ENCODE measurements at places on chromosomes 5 and 9.

GRCh38 chr5:110751902-110752762 lies 13.3 kb downstream of the SLC25A46 start:
- DNase-seq: no peak

DNA sequence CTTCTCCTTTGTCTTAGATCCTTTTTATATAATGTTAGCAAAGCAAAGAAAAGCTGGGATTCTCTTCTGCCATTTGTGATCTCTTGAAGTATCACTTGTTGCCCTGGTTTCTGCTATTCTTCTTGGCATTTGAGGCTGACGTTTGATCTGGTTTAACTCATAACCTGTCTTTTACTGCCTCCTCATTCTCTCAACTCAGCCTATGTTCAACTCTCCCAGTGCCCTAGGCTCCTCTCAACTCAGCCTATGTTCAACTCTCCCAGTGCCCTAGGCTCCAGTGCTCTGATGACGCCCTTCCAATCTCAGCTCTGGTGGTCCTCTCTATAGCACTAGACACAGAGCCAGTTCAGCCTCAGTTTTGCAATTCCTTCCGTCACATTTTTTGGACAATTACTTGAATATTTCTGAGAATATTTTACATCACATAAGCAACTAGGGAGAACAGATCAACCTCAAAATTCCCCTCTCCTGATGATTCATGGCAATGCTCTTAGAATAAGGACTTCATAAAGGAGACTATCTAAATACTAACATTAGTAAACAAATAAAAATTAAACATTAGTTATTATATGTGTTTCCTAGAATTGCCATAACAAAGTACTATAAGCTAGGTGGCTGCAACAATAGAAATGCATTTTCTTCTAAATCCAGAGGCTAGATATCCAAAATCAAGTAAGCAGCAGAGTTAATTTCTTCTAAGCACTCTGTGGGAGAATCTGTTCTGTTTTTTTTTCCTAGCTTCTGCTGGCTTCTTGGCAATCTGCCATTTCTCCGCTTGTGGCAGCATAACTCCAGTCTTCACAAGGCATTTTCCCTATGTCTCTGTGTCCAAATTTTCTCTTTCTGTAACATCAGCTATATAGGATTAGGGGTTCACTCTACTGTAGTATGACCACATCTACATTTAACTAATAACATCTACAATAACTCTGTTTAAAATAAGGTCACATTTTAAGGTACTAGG lies 662.1 kb upstream of the FTMT start:
- no peak for DNase-seq

- no peak for DNase-seq
Observed at GRCh38 chr5:115209279-115209678, 39.6 kb upstream of the TRIM36 start.

GRCh38 chr9:1978941-1979340 lies 36.2 kb upstream of the SMARCA2 start:
- DNase-seq: no peak

- DNase-seq: no peak
Observed at GRCh38 chr9:133468374-133468773, 8.6 kb downstream of the CACFD1 start.

DNA sequence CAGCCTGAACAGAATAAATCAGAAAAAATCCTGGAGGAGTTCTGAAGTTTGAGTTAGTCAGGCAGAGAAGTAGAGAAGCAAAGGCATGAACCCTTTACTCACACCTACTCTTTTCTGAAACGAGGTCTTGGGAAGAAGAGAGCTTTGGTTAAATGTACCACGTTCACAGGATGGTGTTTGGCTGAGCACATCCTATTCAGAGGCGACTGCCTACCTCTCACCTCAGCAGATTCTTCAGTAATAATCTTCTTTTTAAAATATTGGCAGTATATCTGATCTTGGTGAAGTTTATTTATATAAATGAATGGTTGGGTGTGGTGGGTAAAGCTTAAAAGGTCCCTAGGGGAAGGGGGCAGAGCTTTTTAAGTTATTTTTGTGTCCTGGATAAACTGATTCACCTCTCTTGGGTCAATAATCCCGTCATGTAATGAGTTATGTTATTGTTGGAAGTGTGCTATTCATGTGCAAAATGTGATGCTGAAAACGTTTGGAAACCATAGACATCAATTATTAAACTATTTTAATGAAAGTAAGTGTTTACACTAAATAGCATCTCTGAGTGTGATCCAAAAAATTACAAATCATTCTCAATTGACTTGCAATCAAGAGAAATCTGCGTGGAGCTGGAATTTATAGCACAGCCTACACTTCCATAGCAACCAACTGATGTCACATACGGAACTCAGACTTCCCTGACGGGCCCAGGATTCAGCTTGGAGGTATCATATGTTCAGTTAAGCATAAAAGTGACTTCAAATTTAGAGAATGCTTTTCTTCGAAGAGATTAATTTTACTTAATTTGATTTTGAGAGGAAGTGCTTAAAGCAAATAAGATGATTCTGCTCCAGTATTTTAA lies 94.3 kb upstream of the EQTN start:
- DNase-seq: no peak

DNA sequence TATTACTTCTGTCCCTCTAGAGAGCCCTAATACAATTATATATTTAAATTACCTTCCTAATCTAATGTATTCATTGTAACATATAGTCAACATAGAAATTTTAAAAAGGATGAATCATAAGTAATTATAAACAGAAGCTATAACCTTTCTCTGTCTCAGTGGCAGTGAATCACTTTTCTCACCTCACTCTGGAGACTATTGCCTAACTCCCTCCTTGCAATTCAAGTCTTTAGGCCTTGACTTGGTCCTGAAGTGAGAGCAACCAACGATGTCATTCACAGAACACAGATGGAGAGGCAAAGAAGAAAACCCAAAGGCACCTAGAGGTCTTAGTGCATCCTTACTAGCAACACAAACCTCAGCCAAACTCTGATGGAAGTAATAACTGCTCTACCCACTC lies 133.3 kb upstream of the DPYSL3 start:
- DNase-seq: no peak

DNA sequence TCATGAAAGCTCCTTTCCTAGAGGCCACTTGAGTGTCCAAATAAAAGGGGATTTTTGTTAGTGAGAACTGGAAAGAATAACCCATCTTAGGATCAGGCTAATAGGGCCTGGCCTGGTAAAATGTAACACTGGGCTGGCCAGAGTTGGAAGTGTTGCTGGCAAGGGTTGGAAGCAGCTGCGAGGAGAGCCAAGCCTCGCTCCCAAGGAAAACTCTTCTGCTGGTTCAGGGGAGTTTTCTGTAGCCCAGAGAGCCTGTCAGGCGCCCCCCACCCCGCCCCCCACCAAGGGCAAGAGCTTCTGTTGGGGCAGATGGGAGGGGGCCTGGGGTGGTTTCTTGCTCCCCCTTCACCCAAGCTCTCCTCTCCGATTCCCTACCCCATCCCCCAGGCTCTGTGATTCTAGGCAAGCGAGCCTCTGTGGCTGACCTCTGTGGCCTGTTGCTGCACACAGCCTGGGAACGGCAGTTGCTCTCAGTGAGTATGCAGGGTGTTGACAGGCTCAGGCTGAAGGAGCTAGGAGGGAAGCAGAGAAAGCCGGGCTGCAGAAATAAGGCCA lies 547.8 kb downstream of the CCDC171 start:
- DNase-seq: no peak

- DNase-seq: no peak
Observed at GRCh38 chr5:156543348-156544145, 216.6 kb downstream of the SGCD start.

- no peak for DNase-seq
Observed at GRCh38 chr9:97673922-97674321, 23.2 kb downstream of the XPA start.

- DNase-seq: peak; percentile 73
Observed at GRCh38 chr9:14529054-14529453, 164.2 kb downstream of the ZDHHC21 start.

GRCh38 chr5:89372176-89372575 lies 489.2 kb upstream of the MEF2C start:
- DNase-seq: no peak

- DNase-seq: no peak
Observed at GRCh38 chr9:69427286-69427685, 102.3 kb downstream of the ENTREP1 start.

GRCh38 chr5:32520356-32520755 lies 65.0 kb upstream of the SUB1 start:
- DNase-seq: no peak

DNA sequence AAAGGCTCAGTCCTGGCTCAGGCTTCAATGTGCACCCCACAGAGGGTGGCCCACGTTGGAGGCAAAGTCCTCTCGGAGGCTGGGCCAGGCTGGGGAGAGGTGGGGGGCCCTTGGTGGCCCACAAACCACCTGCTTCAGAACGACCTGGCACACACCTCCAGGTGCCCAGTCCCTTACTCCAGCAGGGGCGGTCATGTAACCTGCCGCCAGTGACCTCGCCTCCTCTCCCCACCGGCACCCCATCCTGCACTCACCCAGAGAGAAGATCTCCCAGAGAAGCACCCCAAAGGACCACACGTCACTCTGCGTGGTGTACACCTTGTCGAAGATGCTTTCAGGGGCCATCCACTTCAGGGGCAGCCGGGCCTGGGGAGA lies 22.5 kb upstream of the SCGB3A1 start:
- no peak for DNase-seq

DNA sequence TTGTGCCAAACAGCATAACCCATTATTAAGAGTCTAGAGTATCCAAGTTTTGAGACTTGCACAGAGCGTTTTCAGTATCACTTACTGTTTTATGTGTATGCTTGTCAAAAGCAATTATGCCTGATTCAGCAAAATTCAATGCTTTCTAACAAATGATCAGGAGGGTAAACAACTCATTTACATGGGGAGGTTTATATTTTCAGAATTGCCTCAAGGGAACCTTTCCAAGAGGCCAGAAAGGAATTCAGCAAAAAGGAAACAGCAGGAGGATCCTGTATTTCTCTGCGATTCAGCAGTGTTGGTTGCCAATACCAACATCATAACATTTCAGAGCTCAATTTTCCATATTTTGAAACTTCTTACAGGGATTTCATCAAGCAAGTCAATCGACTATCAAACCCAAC lies 69.3 kb upstream of the DAB2 start:
- DNase-seq: no peak

DNA sequence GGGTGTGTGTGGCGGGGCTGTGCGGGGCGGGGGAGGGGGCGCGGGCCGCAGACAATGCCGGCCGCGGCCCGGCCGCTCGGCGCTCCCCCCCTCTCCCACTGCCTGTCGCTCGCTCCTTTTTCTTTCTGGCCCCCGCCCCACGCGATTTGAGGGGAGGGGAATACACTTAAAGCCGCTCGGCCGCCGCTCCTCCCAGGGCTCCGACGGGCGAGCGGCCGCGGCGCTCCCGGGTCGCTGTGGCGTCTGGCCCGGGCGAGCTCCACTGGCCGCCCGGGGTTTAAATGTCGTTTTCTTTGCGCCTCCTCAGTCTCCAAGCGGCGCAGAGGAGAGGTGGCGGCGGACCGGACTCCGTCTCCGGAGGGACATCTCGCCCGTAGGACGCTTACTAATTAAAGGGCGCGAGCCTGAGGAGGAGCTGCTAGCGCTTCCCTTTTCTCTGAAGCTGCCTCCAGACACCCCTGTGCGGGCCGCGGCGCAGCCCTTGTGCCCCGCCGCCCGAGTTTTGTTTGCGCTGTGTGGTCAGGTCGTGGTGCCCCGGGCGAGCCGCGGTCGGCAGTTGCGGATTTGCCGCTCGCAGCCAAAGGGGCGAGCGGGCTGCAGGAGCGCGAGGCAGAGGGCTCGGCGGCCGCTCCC lies 1.4 kb downstream of the ZSWIM6 start:
- DNase-seq: peak; percentile 58

DNA sequence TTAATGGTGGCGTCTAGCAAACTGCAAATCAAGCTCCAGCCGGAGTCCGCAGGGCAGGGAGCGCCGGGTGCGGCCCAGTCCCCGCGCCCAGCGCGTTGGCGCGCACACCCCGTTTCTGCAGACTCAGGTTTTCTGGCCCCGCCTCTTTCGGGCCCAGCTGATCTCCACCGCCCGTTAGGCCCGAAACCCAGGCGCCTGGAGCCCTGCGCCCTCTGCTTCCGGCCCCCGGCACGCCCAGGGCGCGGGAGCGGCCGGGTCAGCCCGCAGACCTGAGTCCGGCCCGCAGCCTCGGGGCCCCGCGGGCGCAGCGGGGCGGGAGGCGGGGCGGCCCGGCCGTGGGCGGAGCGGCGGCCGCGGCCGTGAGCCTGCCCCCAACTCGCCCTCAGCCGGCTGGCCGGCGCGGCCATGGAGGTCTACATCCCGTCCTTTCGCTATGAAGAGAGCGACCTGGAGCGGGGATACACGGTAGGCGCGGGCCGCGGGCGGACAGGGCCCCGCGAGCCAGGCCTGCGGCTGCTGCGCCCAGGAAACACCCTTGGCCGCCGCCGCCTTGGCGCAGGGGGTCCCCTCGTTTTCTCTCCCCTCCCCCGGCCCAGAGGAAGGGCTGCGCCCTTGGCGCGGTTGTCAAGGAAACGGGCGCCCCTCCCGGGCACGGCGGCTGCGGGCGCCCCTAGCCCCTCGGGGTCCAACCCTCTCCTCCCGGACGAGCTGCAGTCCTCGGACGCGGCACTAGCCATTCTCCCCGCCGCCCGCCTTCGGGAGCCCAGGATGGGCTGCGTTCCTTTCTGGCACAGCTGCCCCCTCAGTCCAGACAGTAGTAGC lies at the start of gene SNX24:
SNX24 (plus strand) TSS at position 385 of the 822 bp plus-strand sequence; CDS start at position 406, 21 bp downstream.
- DNase-seq: no peak

- DNase-seq: no peak
Observed at GRCh38 chr9:83935276-83935935, 14.2 kb upstream of the KIF27 start.

DNA sequence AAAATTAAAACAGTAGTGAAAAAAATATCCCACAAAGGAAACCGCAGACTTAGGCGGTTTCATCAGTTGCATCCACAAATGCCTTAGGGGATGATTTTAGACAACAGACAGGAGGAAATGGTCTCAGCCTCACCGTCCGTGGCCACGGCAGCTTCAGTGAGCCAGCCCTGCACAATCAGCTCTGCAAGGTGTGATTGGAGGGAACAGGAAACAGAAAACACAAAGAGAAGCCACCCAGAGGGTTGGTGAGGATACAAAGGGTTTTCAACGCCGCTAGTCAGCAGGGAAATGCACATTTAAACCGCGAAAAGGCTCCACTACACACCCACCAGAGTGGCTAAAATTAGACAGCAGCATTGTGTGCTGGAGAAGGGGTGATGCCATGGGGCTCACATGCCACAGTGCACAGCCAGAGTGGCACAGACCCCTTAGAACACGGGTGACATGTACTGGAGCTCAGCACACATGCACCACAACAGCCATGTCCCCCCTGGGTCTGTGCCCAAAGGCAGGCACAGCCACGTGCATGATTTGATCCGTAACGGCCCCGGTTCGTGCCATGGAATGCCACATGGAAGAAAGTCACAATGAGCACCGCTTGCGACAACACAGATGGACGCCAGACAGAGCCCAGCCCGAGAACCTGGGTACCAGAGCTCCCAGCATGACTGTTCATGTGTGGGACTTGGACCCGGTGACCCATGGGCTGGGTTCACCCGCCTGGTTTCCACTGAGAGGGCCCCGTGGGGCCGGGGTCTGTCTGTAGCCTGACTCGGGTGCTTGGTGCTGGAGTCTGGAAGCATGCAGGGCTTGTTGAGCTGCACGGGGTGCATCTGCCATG lies 18.3 kb upstream of the TERT start:
- DNase-seq: peak; percentile 79

DNA sequence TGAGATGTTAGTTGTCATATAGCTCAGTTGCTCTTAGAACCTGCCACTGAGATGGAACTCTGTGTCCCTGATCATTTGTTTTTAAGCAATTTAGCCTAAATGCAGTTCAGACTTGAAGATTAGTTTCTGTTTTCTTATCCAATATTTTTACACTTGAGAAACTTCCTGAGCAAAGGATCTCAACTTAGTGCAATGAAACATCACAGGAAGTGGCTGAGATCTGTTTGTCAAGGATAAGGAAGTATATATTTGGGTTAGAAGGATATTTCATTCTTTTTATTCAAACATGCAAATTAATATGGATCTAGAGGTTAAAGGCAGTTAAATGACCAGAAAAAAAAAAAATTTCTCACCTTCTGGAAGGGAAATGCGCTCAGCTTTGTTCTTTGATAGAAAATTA lies 19.7 kb upstream of the F2R start:
- no peak for DNase-seq
